ENCODE measurements at places on chromosomes 11 and 22. TPM values are rescaled to one million over a fixed set of nuclear protein-coding genes. Genes with fewer than 3 reads are reported as not detected.

DNA sequence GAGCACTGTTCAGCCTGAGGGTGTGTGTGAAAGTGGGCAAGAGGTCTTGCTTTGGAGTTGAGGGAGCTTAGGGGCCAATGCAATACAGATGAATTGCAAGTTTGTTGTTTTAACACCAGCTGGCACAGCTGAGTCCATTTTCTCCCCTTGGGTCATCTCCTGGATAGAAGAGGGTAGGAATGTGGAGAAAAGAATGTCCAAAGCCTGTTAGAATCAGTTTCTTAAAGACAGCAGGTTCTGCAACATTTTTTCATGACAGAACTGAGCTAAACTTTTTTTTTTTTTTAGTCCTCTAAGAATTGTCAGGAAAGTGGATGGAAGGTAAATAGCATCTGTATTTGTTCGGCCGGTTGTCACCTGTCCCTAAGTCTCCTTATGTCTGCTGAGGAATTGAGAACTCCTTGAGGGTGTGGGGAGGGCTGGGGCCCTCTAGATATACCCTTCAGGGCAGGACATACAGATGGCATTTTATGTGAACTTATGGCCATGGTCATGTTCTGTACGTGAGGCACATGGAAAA is 211.1 kb upstream of the CADM1 start:
- no peaks in the 10 kb centered on the region for H3K4me1 ChIP-seq
- H3K4me3 ChIP-seq: no peak overlapping the region
- no peaks in the 10 kb centered on the region for H3K36me3 ChIP-seq
- H3K27ac ChIP-seq: no peak overlapping the region
- DNase-seq: no peak
- no peaks in the 10 kb centered on the region for H3K27me3 ChIP-seq

DNA sequence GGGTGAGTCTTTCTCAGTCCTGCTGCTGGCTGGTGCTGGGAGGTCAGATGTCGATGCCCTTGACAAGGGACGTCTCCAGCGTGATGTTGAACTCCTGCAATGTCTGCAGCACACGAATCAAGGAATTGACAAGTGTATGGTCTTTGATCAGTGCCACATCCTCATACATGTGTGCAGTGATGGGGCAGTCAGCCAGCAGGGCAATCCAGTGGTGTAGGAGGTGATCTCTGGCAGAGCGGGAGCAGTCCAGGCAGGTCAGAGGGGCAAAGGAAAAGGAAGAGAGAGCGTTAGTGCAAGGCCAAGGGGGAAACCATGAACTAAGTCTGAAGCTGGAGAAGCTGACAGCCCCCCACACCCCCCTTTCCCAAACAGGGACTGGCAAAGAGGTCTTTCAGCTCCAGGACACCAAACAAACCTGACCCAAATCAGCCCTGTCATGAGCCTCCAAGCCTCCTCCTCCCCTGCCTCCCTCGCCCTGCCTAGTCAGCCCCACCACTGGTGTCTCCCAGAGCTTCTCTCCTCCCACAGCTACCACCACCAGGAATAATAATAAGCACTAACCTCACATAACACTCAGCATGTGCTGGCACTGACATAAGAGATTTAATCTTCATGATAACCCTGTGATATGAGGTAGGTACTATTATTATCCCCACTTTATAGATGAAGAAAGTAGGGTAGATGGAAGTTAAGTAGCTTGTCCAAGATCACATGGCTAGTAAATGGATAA is 48.4 kb upstream of the SCUBE2 start:
- peaks cover 12% of the 10 kb centered on the region for H3K4me1 ChIP-seq
- H3K27me3 ChIP-seq: no peaks in the 10 kb centered on the region
- no peak for DNase-seq
- no peak overlapping the region for H3K4me3 ChIP-seq
- no peak overlapping the region for H3K27ac ChIP-seq
- H3K36me3 ChIP-seq: peaks cover 42% of the 10 kb centered on the region

CNGA4 gene
- total RNA-seq: not detected

KCNK4 gene
- total RNA-seq: not detected

BIRC3 gene
- 0.15 TPM for total RNA-seq
